ENCODE measurements at places on chromosomes 13 and 19.

DNA sequence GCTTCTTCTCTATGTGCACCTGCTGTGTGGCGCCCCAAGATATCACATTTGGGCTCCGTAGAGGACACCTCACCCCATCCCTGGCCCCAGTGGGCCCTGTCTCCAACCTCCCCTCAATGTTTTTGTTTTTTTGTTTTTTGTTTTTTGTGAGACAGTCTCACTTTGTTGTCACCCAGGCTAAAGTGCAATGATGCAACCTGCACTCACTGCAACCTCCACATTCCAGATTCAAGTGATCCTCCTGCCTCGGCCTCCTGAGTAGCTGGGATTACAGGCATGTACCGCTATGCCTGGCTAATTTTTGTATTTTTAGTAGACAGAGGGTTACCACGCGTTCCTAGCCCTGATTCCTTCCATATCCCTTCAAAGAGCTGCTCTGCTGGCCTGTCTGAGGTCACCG lies 26.9 kb upstream of the TUBGCP3 start:
- no peak for DNase-seq

DNA sequence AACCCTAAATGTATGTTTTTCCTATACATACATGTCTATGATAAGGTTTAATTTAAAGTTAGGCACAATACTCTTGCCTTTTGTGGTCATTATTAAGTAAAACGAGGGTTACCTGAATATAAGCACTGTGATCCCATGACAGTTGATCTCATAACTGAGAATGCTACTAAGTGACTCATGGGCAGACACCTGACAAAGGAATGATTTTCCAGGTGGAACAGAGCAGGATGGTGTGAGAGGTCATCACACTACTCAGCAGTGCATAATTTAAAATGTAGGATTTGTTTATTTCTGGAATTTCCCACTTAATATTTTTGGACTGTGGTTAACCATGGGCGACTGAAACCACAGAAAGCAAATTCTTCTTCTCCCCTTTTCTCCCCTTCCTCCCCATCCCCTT lies 178.9 kb downstream of the UGGT2 start:
- DNase-seq = no peak

- no peak for DNase-seq
These were observed 78.8 kb downstream of the CHST8 start for GRCh38 chr19:33700408-33701013.

DNA sequence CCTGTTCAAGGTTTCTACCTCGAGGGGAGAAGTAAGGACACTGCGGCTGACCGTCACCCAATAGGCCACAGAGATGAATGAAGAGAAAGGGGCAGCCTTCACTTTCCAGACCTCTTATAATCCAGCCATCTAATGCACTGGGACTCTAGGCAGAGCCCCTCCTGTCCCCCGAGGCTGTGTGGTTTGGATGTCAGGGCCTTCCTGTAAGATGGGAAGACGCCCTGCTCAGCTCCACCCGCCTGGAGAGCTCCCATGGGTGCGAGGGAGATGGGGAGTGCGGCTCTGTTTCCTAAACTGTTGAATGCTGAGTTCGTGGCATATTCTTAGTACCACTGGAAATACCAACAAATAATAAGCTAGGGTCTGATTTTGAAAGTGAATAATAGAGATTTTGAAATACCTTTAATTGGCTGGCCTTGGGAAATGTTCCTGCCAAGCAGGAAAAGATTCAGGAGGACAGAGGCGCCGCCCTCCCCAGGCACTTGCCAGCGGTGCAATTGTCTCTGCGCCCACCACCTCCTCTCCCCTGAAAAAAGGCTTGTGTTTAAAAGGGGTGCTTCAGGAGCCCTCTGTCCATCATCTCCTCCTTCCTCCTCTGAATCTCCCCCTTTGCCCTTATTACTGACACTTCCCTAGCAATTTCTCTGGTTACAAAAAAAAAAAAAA lies 85.4 kb upstream of the GPR183 start:
- DNase-seq = no peak

DNA sequence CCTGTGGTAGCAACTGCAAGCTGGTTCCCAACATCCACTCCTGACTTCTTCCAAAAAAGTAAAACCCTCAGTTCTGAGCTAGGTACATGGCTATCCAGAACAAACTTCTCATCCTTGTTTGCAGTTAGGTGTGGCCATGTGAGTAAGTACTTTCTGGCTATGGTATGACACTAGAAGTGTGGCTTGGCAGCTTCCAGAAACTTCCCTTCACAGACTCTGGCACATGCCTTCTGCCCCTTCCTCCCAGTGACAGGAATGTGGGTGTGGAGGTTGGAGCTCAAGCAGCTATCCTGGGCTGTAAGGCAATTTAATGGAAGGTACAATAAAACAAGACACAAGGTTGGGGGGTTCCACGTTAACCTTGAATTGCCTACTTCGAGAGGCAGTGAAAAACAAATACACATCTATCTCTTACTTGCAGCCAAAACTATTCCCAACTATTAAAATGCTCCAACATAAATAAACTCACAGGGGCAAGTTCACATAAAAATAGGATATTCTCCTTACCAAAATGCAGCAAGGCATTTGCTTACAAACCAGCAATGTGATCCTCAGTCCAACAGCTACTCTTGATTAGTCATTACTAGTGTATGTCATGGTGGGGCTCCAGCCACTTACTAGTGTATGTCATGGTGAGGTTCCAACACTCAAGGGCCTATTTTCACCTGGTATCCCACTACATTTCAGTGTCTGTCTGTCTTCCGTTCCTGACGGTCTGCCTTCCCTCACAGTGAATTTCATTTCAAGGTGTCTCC lies 3.1 kb downstream of the SMG9 start:
- DNase-seq = no peak

DNA sequence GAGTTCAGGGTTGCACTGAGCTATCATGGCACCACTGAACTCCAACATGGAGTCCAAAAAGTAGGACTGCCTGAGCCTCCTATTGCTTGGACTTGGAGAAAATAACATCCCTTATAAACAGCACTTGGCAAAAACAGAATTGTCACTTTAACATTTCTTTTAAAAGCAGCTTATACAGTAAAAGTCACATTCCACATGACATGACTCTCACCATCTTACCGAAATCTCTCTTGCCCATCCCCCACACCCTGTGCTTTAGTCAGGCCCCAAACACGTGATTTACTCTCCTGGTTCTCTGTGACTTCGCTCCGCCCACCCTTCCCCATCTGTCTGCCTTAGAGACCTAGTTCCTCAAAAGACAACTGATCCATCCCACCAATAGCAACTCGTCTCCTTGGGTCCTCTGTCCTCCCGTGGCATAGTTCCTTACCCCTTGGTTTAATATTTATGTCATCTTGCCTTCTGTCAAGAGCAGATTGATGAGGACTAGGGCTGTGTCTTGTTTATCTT lies 4.6 kb downstream of the SAFB start:
- DNase-seq = no peak

DNA sequence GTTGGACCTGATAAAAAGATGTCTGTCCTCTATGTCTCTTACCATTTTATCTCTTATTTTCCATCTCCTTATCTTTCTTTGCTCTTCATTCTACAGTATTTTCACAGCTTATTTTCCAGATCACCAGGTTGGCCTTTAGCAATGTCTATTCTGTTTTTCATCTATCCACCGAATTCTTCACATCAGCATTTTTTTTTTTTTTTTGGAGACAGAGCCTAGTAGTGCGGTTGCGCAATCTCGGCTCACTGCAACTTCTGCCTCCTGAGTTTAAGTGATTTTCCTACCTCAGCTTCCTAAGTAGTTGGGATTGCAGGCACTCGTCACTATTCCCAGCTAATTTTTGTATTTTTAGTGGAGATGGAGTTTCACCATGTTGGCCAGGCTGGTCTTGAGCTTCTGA lies 49.0 kb downstream of the DNAJC15 start:
- no peak for DNase-seq

Measured in SJCRH30 (cell line).